ENCODE measurements at places on chromosomes 12 and 14.

DNA sequence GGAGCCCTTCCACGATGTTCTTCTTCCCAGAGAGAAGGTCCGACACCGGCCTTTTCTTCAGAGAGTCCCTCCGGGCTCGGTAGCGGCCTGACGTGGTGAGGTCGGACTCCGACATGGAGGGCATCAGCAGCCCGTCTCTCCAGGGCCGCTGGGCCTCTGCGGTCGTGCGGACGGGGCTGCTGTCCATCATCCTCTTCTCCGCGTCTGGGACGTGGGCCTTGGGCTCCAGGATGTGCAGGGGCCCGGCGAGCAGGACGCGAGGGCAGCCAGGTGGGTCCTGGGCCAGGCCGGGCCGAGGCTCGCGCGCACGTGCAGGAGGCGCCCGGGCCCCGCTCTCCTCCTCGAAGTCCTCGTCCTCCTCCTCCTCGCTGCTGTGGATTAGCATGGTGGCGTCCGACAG lies 75.9 kb downstream of the PTPN21 start:
- DNase-seq, result no peak

GRCh38 chr12:92062539-92063493 lies 82.8 kb downstream of the BTG1 start:
- DNase-seq, result no peak

DNA sequence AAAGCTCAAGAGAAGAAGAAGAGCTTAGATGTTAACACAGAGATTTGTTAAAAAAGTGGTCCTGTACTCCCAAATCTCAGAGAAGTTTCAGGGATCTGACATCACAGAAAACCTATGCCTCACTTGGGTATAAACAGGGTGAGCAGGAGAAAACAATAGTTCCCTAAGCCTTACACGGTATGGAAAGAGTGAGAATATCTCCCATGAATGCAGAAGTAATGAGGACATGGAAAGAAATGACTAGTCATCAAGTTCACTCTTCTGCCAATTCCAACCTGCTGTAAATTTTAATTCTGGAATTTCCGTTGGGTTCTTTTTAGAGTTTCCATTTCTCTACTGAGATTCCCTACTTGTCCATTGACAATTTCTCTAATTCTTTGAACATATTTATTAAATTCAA lies 6.2 kb upstream of the PTGER2 start:
- no peak for DNase-seq

DNA sequence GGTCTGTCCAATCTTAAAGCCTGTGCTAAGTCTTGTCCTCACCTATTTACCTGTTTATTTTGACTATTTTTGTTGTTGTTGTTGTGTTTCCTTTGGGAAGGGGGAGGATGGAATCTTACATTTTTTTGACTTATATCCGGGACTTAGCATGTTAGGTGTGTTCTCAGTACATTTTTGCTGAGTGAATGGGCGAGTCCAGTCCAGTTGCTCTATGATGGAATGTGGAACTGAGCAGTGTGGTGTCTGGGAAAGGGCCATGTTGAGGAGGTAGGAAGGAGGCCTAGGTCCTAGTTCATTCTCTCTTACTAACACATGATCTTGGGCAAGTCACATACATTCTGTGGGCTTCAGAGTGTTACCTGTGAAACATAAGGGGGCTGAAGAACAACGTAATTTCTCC lies 80.9 kb upstream of the SLC38A2 start:
- no peak for DNase-seq

DNA sequence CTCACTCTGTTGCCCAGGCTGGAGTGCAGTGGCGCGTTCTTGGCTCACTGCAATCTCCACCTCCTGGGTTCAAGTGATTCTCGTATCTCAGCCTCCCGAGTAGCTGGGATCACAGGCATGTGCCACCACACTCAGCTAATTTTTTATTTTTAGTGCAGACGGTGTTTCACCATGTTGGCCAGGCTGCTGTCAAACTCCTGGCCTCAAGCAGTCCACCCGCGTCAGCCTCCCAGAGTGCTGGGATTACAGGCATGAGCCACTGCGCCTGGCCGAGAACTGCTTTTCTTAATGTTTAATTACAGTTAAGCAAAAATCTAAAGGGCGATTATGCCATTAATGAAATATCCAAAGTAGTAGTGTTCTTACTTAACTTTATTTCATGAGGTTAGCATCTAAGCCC lies 13.6 kb downstream of the YARS2 start:
- DNase-seq, result no peak

- peak; percentile 80 for DNase-seq
These were observed 4.9 kb downstream of the ZBTB39 start for GRCh38 chr12:57001448-57001906.

DNA sequence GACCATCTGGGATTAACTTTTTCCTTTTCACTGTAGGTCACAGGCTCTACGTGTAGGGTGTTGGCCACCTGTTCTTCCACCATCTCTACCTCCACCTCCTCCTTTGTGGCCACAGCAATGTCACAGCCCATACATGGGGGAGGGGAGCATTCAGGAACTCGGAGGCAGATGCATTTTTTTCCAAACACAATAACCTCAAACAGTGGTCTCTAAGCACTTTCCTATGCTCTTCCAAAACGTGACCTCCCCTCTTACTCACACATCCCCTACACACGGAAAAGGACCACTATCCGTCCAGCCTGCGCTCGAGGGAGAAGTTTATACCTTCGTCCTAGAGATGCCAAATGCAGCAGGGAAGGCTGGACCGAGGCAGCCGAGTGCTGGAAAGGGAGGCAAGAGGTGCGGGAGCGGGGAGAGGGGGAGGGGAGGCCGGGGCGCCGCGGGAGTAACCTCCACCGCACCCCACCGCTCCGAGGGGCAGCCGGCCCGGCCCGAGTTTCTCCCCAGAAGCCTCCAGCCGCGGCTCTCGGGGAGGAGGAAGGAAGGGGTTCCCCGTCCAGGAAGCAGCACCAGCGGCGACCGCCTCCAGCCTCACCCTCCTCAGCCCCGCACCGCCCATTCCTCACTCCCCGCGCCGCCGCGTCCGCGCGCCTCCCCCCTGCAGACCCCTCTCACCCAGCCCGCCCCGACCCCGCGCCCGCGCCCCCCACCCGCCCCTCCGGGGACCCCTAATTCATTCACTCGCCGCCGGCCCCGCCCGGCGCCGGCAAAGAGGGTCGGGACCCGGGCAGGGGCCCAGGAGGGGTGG lies 594 bp downstream of the KRAS start:
- DNase-seq, result peak; percentile 62

DNA sequence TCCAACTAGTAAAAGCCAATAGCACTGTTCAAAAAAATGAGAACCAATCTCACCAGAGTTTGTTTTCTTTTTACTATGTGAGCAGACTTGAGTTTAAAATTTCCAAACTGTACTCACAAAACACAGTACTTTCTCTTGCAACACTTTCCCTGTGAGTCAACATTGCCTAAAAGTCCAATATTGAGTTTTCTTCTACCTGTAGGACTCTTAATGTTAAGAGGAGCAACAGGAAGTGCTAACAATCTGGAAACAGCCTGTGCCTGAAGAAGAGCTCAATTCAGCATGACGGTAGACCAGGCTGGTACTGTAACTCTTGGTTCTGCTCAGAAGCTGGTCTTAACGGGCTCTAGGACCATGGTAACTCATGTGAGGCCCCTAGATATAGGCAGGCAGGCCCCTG lies 144.3 kb downstream of the MED13L start:
- no peak for DNase-seq

DNA sequence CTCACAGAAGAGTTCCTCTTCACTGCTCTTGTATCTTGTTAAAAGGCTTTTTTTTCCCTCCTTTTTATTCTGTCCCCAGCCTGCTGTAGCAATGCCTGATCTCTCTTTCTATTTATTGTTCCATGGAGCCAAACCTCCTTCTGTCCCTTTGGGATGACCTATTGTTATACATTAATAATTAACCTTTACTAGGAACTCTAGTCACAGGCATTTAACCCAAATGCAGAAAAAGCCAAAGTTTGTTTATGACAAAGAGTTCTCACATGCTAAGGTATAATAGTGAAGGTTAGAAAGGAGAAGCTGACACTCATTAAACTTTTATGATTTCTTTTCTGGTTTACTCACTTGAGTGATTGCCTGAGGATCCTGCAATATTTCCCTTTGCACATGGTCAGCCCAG lies 535.8 kb downstream of the NRXN3 start:
- no peak for DNase-seq

- no peak for DNase-seq
These were observed 80.9 kb downstream of the FRMD6 start for GRCh38 chr14:51732494-51733112.

GRCh38 chr12:19648591-19648990 lies 209.3 kb downstream of the AEBP2 start:
- DNase-seq, result no peak

- DNase-seq, result no peak
These were observed 81.1 kb upstream of the CCDC198 start for GRCh38 chr14:57574617-57575288.

DNA sequence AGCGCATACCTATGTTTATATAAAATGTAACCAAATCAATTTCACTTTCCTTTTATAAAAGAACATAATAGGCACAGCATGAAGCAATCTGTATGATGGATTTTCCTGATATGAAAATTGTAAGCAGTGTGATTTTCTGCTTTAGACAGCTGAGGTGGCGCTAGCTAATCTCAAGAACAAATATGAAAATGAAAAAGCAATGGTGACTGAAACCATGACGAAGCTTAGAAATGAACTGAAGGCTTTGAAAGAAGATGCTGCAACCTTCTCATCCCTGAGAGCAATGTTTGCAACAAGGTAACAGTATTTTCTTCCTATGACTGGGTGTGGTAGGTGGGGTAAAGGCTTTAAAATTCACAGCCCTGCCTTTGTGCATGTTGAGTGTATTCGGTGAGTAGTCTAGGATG lies 65.0 kb upstream of the FGD4 start:
- DNase-seq, result peak; percentile 25

- DNase-seq, result no peak
These were observed 162.0 kb downstream of the PAX9 start for GRCh38 chr14:36823651-36824050.

DNA sequence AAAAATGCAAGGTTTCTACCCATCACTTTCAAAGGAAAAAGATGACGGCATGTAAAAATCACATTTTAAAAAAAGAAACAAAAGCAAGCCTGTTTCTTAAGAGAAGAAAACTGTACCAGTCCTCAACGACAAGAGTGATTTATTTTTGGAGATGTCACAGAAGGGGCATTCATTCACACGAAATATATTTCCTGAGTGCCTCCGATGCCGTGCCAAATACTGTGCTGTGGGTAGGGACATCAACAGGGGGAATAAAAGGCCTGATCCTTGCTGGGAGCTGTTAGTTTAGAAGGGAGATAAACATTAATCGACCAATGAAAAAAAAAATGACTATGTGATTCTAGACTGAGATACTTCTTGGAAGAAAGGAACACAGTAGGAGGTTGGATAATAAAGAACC lies 297.5 kb upstream of the SOX5 start:
- DNase-seq, result no peak

- DNase-seq, result no peak
These were observed 151.1 kb upstream of the SFSWAP start for GRCh38 chr12:131559517-131560516.

Data from activated T-cell treated with anti-CD3 and anti-CD28 coated beads, Interleukin-2, amount 50 U/mL, for 72 hours (primary cell).